Glutamatergic neuron (in vitro differentiated cells): ENCODE measurements at places on chromosomes 7 and 10. TPM values are rescaled to one million over a fixed set of nuclear protein-coding genes. Genes with fewer than 3 reads are reported as not detected.

FBXL13 gene
- 1.1 TPM for total RNA-seq

GRCh38 chr10:127866276-127867013 lies 26.3 kb downstream of the CLRN3 start:
- no peak overlapping the region for H3K27ac ChIP-seq
- H3K4me3 ChIP-seq, result no peak overlapping the region
- DNase-seq, result no peak
- peaks cover 24% of the 10 kb centered on the region for H3K36me3 ChIP-seq
- peaks cover 2% of the 10 kb centered on the region for H3K27me3 ChIP-seq

GRCh38 chr10:22713853-22714478 lies 412 bp downstream of the PIP4K2A start:
- H3K27ac ChIP-seq, result no peak overlapping the region
- no peaks in the 10 kb centered on the region for H3K4me1 ChIP-seq
- DNase-seq, result peak; percentile 50
- H3K36me3 ChIP-seq, result no peaks in the 10 kb centered on the region
- peaks cover 6% of the 10 kb centered on the region for H3K27me3 ChIP-seq

INMT gene
- 1.7 TPM for total RNA-seq

GRCh38 chr10:21614000-21614399 lies 80.0 kb downstream of the MLLT10 start:
- H3K27ac ChIP-seq, result no peak overlapping the region
- H3K4me1 ChIP-seq, result peaks cover 16% of the 10 kb centered on the region
- H3K27me3 ChIP-seq, result peaks cover 2% of the 10 kb centered on the region
- no peaks in the 10 kb centered on the region for H3K36me3 ChIP-seq
- no peak for DNase-seq

IMMP2L gene
- 9.6 TPM for total RNA-seq

GRCh38 chr10:95860166-95860940 lies 47.4 kb upstream of the CC2D2B start:
- peaks cover 8% of the 10 kb centered on the region for H3K4me1 ChIP-seq
- DNase-seq, result no peak
- H3K36me3 ChIP-seq, result no peaks in the 10 kb centered on the region
- H3K27ac ChIP-seq, result no peak overlapping the region
- H3K27me3 ChIP-seq, result no peaks in the 10 kb centered on the region

GRCh38 chr7:141737118-141737835 lies 881 bp upstream of the SSBP1 start:
- no peaks in the 10 kb centered on the region for H3K27me3 ChIP-seq
- H3K36me3 ChIP-seq, result no peaks in the 10 kb centered on the region
- no peak overlapping the region for H3K27ac ChIP-seq
- no peak for DNase-seq

DNA sequence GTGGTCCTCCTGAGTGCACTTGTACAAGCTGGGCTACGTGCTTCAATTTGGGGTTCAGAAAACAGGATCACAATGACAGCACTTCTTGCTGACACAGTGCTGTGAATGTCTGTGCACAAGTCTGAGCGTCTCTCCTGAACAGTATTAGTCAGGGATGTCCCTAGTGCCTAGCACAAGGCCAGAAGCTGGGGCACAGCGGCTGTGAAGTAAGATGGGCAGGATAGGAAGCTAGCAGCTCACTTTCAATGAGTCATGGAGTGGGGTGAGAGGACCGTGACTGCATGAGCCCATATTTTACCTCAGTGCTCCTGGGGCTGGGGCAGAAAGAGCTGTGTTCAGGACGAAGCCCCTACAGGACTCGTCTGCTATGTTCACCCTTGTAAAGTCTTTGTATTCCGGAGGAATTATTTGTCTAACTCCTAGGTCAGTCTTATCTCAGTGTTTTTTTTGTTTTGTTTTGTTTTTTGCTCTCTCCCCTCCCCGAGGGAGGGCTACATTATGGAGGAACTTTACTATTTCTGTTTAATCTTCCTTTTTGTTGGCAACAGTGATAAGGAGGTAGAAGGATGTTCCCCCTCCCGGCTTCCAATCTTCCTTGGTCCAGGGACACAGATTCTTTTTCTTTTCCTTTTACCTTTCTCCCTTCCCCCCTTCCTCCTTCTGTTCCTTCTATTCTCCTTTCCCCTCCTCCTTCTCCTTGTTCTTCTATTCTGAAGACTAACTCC lies 2.8 kb upstream of the LRMDA start:
- peaks cover 9% of the 10 kb centered on the region for H3K27me3 ChIP-seq
- no peak overlapping the region for H3K27ac ChIP-seq
- no peak overlapping the region for H3K4me3 ChIP-seq
- no peaks in the 10 kb centered on the region for H3K36me3 ChIP-seq

CYP26C1 gene
- total RNA-seq, result 0.10 TPM

DNA sequence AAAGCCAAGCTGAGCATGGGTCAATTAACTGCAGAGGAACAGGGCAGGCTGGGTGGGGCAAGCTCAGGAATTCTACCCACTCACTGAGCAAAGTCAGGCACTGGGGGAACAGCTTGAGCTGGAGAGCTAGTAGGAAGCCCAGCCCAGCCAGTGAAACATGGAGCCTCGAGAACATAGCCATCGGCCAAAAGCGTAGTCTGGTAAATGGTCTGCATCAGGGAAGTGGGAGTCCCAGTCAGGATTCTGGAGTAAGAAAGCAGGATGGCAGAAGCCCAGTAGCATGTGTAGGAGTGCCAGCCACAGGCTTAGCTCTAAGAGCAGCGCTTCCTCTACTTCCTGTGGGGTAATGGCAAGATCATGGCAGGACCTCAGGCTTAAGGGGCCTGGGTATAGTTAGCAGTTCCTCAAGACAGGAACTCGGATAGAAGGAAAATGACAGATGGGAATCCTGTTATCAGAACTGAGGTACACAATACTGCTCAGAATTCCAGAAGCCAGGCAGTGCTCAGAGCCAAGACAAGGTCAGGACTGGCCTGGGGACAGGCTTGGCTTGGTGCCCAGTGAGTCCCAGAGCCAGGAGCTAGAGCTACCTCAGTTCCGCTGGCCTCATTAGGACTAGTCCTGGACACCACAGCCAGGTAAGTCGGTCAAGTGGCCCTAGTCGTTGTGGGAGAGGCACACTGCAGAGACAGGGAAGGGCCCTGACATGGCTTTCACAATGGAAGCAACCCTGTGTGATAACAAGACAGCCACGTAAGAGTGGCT lies 65.4 kb upstream of the MXI1 start:
- H3K36me3 ChIP-seq, result no peaks in the 10 kb centered on the region
- no peaks in the 10 kb centered on the region for H3K27me3 ChIP-seq
- H3K4me3 ChIP-seq, result no peak overlapping the region
- no peaks in the 10 kb centered on the region for H3K4me1 ChIP-seq
- H3K27ac ChIP-seq, result no peak overlapping the region

- peak; percentile 59 for DNase-seq
- peak overlapping the region; percentile 96 for H3K27ac ChIP-seq
- no peaks in the 10 kb centered on the region for H3K36me3 ChIP-seq
- peak overlapping the region; percentile 77 for H3K4me3 ChIP-seq
- H3K4me1 ChIP-seq, result peaks cover 52% of the 10 kb centered on the region
Observed at GRCh38 chr10:14010101-14010558, 320.6 kb downstream of the FRMD4A start.

- H3K4me1 ChIP-seq, result peaks cover 2% of the 10 kb centered on the region
- no peak overlapping the region for H3K4me3 ChIP-seq
- no peak overlapping the region for H3K27ac ChIP-seq
- no peak for DNase-seq
Observed at GRCh38 chr7:7157177-7157886, 25.0 kb upstream of the C1GALT1 start.

- DNase-seq, result peak; percentile 4
- H3K36me3 ChIP-seq, result no peaks in the 10 kb centered on the region
- H3K4me3 ChIP-seq, result no peak overlapping the region
- H3K27me3 ChIP-seq, result peaks cover 11% of the 10 kb centered on the region
- H3K27ac ChIP-seq, result no peak overlapping the region
- peaks cover 5% of the 10 kb centered on the region for H3K4me1 ChIP-seq
Observed at GRCh38 chr10:43211431-43212042, 55.3 kb downstream of the RASGEF1A start.

IL6 gene
- total RNA-seq, result not detected

PLCE1 gene
- total RNA-seq, result 0.25 TPM

DNA sequence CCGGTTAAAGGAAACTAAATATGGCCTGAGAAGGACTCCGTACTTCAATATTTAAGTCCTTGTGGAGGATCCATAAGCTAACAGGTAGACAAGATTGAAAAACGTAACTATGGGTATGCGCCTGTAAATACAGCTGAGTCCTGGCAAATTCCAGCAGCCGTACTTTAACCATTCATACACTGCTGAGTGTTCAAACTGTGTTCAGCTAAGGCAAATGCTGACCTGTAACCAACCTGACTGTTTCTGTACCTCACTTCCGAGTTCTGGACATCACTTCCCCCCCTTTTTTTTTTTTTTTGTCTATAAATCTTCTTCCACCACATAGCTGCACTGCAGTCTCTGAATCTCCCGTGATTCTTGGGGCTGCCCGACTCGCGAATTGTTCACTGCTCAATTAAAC lies 69.1 kb downstream of the SRPK2 start:
- H3K27me3 ChIP-seq, result no peaks in the 10 kb centered on the region
- H3K4me3 ChIP-seq, result no peak overlapping the region
- no peaks in the 10 kb centered on the region for H3K4me1 ChIP-seq
- H3K36me3 ChIP-seq, result no peaks in the 10 kb centered on the region
- no peak overlapping the region for H3K27ac ChIP-seq
- no peak for DNase-seq

NUTM2D gene
- total RNA-seq, result 11.3 TPM

GRCh38 chr10:129580010-129580409 lies 113.0 kb downstream of the MGMT start:
- no peaks in the 10 kb centered on the region for H3K4me1 ChIP-seq
- peaks cover 6% of the 10 kb centered on the region for H3K36me3 ChIP-seq
- H3K27ac ChIP-seq, result no peak overlapping the region
- H3K4me3 ChIP-seq, result no peak overlapping the region
- DNase-seq, result no peak

GRCh38 chr10:12742771-12743170 lies 258.7 kb downstream of the CCDC3 start:
- H3K36me3 ChIP-seq, result no peaks in the 10 kb centered on the region
- peak overlapping the region; percentile 92 for H3K27ac ChIP-seq
- DNase-seq, result no peak

- peaks cover 11% of the 10 kb centered on the region for H3K4me1 ChIP-seq
- DNase-seq, result no peak
- H3K27me3 ChIP-seq, result no peaks in the 10 kb centered on the region
- H3K36me3 ChIP-seq, result no peaks in the 10 kb centered on the region
Observed at GRCh38 chr10:124066781-124067714, 26.4 kb downstream of the CHST15 start.

DNA sequence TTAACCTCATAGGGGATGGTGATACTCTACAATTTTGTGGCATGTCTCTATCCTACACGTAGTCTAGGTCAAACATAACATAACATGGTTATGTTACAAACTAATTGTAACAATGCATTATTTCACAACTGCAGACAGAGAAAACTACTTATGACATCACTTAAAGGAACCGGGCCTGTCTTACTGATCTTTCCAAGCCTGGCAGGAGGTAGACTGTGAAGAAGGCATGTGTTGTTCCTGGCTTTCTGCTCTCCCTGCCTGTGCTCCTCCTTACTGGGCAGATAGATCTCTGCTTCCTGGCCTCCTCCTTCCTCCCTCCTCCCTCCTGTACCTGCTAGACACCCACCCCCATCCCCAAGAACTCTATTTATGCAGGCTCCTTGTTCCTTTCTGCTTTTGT lies 5.4 kb downstream of the CACNB2 start:
- H3K27me3 ChIP-seq, result peaks cover 4% of the 10 kb centered on the region
- DNase-seq, result no peak
- peaks cover 12% of the 10 kb centered on the region for H3K4me1 ChIP-seq
- no peak overlapping the region for H3K27ac ChIP-seq

SEMA3E gene
- total RNA-seq, result 0.96 TPM

TMEM273 gene
- total RNA-seq, result 0.39 TPM

ALOX5 gene
- 8.4 TPM for total RNA-seq

DNA sequence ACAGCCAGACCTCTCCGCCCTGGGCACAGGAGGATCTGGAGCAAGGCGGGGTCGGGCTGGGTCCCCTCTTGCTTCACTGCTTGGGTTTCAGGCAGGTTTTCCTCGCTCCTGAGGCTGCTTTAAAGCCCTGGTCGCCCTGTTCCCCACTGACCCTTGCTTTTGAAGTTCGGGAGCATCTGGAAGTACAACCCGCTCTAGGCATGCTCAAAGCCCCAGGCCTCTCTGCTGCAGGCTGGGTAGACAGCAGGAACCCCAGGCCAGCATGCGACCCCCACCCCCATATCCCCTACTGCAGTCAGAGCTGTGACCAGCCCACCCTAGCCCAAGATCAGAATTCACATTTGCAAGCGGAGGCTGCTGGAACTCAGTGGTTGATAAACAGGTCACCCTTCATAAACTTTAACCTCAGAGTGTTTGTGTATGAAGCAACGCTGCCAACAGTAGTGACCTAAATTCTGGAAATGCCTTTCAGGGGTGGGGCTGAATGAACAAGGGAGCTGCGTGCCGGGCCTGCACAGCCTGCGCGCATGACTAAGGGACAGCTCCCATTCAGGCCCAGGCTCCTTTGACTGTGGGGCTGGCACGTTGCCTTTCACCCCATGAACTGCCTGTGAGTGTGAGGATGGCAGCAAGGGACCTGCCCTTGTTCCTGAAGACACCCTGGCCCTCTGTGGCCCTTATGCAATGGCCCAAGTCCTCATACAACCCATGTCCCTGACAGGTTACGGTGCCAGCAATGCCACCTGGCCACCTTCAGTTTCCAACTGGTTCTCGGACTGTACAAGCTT lies 52.5 kb downstream of the PROSER2 start:
- DNase-seq, result no peak
- H3K27ac ChIP-seq, result no peak overlapping the region
- no peaks in the 10 kb centered on the region for H3K36me3 ChIP-seq
- peaks cover 1% of the 10 kb centered on the region for H3K4me1 ChIP-seq

GRCh38 chr10:126181626-126182025 lies 206.7 kb downstream of the ADAM12 start:
- no peak overlapping the region for H3K27ac ChIP-seq
- H3K36me3 ChIP-seq, result no peaks in the 10 kb centered on the region
- DNase-seq, result no peak
- H3K4me3 ChIP-seq, result no peak overlapping the region
